Suprapubic skin (tissue), 4 donors: ENCODE measurements at places on chromosomes 7 and 10.

DNA sequence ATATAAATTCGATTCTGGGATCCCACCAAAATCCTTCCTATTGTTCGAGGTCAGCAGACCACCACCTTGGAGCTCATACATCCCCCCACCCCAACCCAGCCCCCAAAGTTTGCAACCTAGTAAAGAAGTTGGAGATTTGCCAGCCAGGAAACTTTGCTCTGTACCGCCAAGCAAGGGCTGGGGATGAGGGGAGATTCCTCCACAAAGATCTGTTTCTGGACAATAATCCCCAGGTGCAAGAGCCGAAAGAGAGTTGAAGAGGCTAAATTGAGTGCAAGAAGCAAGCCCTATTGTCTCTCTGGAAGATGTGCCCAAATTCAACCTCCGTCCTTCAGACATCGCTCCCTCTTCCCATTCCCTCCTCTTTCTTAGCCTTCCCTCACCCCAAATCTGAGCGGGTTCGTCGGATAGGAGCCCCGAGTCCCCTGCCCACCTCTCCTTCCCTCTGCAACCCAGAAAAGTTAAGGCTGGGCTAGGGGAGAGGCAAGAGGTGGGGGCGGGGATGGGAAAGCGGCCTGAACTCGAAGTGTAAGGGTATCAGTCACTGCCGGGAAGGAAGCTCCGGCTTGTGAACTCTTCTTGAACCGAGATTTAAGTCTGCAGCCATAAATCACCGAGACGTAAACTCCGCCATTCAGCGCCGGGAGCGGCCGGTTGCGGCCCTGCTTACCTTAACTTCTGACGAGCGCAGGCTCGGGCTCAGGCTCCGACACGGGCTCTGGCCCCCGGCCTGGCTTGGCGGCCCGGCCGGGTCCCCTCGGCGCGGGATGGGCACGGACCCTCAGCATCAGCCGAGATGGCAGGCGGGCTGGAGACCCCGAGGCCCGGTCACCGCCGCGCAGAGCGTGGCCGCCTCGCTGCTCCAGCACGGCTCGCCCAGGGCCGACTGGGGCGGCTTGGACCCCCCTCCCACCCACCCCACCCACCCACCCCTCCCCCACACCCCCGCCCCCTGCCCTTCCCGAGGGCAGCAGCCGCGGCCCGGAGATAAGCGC, 10.8 kb upstream of the HOXA2 start:
- peak; percentile 60 for DNase-seq

GRCh38 chr10:7337431-7338171, 73.2 kb downstream of the SFMBT2 start:
- DNase-seq, result no peak

GRCh38 chr7:12296051-12296570, 85.0 kb downstream of the TMEM106B start:
- DNase-seq, result no peak

- no peak for DNase-seq
These were observed 469.9 kb downstream of the GALNT17 start for GRCh38 chr7:71601851-71602250.

- DNase-seq, result no peak
These were observed 136.7 kb downstream of the GFRA1 start for GRCh38 chr10:116136261-116136660.

DNA sequence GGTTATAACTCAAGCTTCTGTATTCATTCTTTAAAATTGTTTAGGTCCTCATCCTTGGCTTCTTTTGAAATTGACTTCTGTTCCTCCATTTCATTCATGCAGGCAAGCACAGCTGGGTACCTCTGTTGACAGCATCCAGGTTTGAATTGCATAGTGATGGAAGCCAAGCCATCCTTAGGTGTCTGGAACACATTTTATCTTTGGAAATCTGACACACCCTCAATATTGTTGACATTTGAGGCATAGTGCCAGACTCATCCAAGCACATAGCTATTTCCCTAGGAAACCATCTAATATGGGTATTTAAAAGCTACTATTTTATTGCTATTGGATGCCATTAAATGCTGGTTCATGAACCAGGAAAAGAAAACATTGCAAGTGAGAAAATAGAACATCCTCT, 142.1 kb upstream of the PTPRZ1 start:
- no peak for DNase-seq

DNA sequence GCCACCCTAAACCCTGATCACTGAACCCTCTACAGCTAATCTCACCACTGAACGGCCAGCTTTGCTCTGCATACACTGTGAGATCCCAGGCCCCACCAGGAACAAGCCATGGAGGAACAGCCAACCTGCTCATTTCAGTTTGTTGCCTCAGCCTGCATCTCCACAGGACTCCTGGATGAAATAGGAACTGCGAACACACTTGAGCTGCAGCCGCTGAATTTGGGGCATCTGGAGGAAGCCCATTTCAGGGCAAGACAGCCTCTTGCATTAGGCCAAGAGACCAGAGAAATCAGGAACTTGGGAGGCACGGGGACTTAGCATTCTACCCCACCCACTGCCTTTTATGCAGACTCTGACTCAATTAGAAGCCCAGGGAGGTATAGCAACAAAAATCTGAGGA, 14.5 kb upstream of the EGR2 start:
- DNase-seq, result no peak

GRCh38 chr7:23249486-23249885, 2.9 kb downstream of the GPNMB start:
- no peak for DNase-seq

DNA sequence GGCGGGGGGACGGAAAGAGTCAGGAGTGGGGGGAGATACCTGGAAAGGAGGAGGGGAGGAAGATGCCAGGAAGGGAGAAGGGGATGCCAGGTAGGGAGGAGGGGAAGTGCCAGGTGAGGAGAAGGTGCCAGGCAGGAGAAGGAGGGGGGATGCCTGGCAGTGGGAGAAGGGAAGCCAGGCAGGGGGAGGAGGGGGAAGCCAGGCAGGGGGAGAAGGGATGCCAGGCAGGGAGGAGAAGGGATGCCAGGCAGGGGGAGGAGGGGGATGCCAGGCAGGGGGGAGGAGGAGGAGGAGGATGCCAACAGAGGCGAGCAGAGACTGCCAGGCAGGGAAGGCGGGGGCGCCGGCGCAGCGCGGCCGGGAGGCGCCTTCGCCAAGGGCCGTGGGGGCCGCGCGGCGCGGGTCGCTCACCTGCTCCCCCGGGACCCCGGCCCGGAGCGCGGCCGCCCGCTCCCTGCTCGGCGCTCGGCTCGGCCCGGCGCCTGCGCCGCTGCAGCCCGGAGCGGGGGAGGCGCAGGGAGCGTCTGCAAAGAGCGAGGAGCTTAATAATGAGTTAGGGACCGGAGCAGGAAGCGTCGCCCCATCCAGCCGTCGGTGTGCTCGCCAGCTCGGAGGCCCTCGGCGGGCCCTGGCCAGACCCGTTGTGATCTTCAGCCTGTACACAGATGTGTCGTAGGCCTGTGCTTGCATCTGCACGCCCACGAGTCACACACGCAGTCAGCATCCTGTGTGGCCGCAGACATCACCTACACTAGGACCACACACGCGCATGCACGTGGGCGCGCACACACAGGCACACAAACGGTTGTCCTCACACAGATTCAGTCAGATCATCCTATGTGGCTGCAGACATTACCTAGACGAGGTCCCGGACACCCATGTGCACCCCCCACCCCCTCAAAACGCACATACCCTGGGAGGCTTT, 28.4 kb upstream of the SMARCD3 start:
- no peak for DNase-seq

DNA sequence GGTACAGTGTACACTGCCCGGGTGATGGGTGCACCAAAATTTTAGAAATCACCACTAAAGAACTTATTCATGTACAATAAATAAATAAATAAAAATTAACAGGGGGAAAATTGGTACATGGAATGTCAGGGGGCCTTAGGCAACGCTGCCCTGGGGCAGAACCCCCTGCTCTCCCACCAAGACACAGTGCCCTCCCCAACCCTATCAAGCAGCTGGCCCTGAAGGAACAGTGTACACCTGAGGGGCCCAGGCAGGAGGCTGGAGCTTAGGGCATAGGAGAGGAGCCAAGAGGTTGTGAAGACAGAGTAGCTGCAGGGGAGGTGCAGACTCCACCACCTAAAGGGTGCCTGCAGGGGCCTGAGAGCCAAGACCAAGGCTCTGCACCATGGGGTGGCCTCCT, 128.8 kb downstream of the BMS1 start:
- DNase-seq, result no peak

- DNase-seq, result no peak
These were observed 171.5 kb upstream of the SP4 start for GRCh38 chr7:21256310-21256877.

DNA sequence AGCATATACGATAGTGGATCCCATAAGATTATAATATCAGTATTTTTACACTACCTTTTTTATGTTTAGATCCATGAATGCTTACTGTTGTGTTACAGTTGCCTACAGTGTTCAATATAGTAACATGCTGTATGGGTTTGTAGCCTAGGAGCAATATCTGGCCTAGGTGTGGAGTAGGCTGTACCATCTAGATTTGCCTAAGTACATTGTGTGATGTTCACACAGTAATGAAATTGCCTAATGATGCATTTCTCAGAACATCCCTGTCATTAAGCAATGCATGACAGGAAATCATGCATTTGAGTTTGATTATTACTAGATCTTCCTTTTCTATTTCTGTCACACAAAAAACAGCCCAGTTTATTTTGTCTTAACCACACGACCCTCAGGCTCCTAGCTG, 14.5 kb downstream of the CBX3 start:
- DNase-seq, result no peak

DNA sequence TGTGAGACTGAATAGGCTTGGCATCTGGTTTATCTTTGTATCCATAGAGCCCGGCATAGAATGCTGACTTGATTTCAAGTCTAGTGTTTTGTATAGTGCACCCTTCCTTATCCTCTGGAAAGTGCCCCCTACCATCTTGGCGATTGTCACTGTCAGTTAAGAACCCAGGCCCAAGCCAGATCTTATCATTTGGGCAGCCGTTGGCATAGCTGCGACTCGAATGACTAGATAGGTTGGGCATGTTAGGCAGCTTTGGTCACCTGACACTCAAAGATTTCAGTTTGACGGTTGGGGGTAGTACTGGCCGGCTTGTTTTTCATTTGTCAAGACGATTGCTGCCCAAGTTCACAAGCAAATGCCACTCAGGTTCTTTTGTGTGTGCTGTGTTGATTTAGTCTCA, 6.6 kb downstream of the NIPSNAP2 start:
- DNase-seq, result no peak

DNA sequence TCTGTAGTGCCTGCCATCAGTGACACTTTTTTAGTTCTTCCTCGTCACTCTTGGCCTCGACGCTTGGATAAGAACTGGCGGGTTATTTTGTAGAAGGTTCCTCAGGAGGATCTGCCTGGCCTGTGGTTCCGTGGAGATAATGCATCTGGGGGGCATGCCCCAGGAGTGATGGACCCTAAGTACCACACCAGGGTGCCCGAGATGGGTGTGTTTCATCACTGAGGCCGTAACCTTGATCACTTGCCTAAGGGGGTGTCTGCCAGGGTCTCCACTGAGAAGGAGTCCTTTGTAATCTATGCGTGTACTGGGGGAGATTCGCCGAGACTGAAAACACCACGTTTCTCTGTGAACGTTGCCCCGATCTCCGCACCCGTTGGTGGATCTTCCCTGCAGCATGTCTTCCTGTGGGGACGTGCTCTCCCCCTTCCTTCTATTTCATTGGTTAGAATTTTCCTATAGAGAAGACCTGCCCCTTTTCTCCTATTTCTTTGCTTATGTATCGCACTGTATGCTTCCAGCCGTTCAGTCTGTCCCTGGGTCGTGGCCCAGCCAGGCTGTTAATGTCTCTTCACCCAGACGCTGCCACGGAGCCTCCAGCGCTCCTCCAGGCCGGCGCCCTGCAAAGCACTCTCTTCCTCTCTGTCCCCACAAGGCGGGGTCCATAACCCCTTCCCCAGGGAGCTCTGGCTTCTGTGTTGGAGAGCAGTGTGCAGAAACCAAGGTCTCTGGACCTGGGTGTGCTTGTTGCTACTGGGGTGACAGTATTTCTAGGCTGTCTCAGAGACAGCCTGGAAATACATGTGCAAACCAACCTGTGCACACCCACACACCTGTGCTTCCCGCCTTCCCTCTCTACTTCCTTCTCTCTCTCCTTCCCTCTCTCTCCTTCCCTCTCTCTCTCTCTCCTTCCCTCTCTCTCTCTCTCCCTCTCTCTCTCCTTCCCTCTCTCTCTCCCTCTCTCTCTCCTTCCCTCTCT, 14.4 kb upstream of the DPYSL4 start:
- no peak for DNase-seq

- no peak for DNase-seq
These were observed 123.7 kb upstream of the ADAM12 start for GRCh38 chr10:126511917-126512479.

DNA sequence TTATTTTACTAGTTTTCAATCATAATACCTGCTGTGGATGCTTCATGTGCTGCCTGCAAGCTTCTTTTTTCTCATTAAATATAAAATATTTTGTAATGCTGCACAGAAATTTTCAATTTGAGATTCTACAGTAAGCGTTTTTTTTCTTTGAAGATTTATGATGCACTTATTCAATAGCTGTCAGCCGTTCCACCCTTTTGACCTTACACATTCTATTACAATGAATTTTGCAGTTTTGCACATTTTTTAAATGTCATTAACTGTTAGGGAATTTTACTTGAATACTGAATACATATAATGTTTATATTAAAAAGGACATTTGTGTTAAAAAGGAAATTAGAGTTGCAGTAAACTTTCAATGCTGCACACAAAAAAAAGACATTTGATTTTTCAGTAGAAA, 103.0 kb downstream of the PTEN start:
- DNase-seq, result no peak

DNA sequence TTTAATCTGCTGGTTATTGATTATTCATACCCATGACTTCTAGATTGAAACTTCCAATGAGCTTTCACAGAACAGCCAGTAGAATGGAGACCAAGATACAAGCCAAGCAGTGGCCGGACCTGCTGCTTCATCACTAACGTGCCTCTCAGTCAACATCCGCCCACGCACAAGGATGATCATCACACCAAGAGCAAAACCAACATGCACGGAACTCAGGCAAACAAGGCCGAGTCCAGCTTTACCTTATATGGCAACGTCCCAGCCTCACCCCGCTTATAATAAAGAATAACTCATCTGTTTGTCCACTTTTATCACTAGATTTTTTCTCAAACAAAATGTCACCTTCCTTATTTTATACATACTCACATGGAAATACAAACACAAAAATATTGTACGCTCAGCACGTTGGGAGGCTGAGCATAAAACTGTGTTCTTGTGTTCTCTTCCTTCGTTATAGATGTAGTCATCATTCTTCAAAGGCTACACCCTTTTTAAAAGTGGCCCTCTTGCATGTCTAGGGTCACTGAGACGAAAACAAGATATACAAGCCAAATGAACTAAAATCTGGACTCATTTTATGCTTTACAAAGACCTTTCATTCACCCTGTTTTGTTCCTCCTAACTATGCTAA, 122.7 kb downstream of the SFMBT2 start:
- no peak for DNase-seq

DNA sequence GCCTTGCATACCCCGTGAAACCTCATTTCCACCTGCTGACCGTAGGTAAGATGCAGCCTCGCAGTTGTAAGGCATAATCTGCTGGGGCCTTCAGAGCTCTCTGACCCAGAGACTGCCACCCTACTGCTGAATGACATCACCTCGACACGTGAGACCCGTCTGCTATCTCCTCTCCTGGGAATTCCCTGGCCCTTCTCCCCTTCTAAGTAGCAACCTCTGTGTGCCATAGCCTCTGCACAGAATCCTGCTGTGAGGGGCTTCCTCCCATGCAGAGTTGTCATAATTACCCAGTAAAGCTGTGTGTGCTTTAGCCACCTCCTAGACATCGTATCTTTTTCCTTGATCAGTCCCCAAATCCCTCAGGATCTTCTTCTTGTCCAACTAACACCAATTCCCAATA, 106.7 kb downstream of the CACNB2 start:
- no peak for DNase-seq
